ENCODE measurements at places on chromosomes 1 and 21.

GRCh38 chr1:159142391-159142663 lies 29.1 kb upstream of the CADM3 start:
- no peak for DNase-seq

DNA sequence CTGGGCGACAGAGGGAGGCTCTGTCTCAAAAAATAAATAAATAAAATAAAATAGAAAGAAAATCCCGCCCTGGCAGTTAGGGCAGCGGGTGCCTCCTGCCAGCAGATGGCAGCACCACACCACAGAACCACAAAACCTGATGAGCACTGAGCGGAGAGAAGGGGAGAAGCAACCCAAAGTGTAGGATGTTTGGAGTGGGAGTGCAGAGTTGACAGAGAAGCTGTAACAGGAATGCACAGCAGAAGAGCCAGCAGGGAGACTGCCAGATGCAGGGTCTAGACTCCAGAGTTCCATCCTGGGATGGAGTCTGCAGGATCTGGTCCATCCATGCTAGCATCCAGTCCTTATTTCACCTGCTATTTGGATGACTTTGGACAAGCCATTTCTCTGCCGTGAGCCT lies 29.7 kb upstream of the KIRREL1 start:
- no peak for DNase-seq

- no peak for DNase-seq
Observed at GRCh38 chr1:8520483-8520966, 202.6 kb downstream of the SLC45A1 start.

- no peak for DNase-seq
Observed at GRCh38 chr21:27108228-27108627, 141.3 kb upstream of the ADAMTS5 start.

- DNase-seq = no peak
Observed at GRCh38 chr1:119336848-119337247, 31.7 kb upstream of the HAO2 start.

- DNase-seq = no peak
Observed at GRCh38 chr1:153488731-153489130, 28.3 kb upstream of the S100A7 start.

DNA sequence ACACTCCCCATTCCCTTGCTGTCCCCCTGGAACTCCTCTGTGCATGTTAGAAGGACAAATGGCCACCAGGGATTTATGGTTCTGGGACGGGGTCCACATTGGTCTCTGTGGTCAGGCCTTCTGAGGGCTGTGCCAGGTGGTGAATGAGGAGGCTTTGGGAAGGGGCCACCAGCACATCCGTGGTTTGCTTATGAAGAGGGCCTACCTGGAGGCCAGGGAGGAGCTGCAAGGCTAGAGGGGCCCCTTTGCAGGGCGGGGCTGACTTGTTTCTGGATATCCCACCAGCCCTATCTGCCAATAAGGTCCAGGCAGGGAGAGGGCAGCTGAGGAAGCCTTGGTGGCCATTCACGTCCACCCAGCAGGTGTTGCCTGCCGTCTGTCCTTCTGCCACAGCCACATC lies 24.9 kb downstream of the KCNA10 start:
- no peak for DNase-seq

- DNase-seq = no peak
Observed at GRCh38 chr1:34013136-34013535, 149.3 kb downstream of the HMGB4 start.

DNA sequence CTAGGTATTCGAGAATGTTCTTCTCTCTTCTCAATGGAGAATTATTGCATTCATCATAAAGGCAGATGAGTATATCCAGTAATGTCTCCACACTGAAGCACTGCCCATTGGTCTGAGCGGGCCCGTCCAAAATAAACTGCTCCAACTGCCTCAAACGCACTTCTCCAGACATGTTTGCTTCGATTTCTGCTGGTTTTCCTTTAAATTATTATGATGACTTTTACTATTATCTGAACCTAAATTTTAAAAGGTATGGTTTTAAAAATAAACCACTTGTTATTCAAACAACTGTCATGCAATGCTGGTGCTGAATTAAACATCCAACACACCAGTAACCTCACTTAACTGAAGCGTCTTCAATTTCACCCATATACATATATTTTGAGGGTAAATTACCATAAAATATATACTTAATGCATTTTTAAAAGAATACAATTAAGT lies 1.3 kb downstream of the CDC42BPA start:
- no peak for DNase-seq

- DNase-seq = no peak
Observed at GRCh38 chr21:44378646-44379514, 25.5 kb downstream of the TRPM2 start.

DNA sequence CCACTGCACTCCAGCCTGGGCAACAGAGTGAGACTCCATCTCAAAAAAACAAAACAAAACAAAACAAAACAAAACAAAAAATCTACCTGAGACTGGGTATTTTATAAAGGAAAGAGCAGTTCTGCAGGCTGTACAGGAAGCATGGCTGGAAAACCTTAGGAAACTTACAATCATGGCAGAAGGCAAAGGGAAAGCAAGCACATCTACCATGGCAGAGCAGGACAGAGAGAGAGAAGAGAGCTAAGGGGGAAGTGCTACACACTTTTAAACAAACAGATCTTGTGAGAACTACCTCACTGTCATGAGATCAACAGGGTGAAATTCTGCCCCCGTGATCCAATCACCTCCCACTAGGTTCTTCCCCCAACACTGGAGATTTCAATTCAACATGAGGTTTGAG lies 198.3 kb upstream of the SAMSN1 start:
- no peak for DNase-seq

GRCh38 chr1:165350840-165351239 lies 5.7 kb downstream of the LMX1A start:
- no peak for DNase-seq

DNA sequence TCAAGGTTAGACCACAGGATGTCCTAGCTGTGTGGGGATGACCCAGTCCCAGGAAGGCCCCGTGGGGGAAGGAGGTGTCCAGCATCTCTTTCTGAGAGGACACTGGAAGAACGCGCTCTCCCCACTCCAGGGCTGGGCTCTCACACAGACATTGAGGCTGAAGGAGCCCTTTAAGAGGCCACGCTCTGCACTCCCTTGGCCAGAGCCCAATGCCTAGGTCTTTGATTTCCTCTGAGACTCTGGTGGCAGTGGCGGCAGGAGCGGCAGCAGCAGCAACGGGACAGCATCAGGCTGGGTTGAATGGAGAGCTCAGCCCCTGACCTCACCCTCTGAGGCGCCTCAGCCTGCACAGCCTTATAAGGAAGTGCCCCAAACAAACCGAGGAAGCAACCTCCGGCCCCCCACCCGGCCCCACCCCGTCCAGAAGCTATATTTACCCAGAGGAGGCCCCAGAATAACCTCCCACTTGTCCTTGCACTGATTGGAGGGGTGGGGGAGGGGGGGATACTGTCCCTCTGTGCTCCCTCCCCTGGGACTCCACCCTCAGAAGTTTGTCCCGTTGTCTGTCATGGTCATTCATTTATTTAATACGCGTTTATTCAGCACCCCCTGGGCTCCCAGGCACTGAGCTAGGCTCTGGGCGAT lies 12.3 kb downstream of the NES start:
- DNase-seq = no peak

DNA sequence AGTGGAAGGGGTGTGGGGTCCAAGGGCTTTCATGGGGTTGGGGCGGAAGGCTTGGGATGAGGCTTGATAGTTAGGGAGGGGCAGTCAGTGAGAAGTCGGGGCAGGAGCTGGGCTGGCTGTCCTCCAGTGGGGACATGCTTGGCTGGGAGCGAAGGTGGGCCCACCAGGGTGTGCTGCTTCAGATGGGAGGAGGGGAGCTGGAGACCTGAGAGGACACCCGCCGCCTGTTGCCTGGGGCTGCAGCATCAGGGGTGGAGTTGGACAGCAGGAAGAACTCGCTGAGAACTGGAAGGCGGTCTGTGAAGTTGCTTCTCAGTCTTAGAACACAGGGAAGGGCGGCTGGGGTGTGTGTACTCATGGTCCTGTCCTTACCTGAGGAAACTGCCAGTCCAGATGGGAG lies 1.6 kb downstream of the THEM5 start:
- DNase-seq = no peak

DNA sequence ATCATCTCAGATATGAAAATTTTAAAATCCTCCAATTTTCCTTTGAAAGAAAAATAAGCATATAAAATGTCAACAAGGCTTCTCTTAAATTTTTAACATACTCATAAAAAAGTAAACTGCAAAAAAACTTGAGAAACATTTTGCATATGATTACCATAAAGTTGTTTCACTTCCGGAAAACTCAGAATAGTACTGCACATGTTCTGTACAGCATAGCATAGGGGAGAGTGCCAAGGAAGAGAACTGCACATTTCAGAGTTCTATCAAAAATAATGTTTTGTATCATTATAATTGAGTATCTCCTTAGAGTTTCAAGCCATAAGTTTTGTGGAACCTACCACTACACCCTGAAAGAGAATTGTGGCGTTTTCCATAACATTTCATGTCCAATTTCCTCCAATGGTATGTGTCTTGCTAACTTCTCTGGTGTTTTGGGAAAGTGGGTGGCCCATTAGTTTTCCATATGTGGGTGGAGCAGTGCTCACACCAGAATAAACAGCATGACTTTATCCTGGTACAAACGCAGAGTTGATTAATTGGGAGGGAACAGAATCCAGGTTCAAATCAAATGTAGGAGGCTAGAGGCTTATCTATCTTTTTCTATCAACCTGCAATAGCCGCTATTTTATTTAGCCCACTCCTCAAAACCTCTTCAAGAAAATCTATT lies 430.9 kb downstream of the LMO4 start:
- DNase-seq = no peak

- DNase-seq = no peak
Observed at GRCh38 chr1:20325844-20326420, 35.3 kb downstream of the VWA5B1 start.

DNA sequence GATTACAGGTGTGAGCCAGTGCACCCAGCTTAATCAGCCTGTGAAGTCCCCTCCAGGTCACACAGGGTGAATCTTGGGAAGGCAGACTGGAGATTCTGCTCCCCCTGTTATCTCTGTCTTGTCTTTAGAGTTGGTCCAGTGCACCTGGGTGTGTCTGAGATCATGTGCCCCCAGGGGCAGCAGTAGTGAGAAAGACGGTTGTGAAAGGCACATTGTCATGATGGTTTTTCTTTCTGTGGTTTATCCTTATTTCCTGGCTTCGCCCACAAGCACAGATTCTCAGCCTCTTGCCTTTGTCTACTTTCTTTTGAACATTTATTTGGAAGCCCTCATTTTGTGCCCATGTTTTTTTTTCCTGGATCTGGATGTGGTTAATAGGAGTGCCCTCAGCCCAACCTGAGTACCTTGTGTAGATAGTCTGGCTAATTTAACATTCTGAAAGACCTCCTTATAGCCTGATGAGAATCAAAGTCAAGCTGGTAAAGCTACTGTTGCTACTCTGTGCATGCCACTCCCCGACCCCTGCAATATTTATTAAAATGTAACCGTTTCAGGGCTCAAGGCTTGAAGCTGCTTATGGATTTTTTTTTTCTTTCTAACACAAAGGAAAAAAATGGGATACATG lies 23.7 kb downstream of the UCK2 start:
- no peak for DNase-seq

DNA sequence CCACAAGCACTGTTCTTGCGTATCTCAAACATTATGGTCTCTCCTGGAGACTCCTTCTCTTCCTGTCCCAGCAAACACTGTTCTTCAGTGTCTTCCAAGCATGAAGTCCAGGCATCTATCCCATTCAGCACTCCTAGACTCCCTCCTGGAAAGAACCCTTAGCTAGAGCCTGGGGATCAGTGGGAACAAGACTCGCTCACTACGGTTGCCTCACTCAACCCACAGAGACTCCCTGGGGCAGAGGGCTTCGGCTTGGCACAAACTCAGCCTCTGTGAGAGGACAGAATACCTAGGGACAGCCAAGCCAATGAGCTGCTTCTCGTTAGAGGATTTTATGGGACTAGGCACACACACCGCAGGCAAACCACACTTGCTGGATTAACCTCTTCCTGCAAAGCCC lies 86.5 kb upstream of the IPO9 start:
- no peak for DNase-seq
